ENCODE measurements at places on chromosomes 7 and 10.

DNA sequence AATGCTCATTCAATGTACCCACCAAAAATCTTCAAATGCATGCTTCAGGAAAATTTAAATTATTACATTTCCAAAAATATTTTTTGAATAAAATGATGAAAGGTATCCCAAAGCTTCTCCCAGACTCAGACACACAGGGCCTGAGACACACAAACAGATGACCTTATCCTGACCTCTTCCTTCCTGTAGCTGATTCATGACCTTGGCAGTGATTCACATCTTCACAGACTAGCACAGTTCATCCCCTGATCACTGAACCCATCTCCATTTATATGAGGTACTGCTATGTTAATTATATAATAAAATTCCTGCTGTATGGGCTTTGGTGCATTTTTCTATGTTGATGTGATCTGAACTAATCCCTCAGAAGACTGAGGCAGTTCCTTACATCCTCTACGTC lies 265.0 kb upstream of the GLI3 start:
- no peak for DNase-seq

DNA sequence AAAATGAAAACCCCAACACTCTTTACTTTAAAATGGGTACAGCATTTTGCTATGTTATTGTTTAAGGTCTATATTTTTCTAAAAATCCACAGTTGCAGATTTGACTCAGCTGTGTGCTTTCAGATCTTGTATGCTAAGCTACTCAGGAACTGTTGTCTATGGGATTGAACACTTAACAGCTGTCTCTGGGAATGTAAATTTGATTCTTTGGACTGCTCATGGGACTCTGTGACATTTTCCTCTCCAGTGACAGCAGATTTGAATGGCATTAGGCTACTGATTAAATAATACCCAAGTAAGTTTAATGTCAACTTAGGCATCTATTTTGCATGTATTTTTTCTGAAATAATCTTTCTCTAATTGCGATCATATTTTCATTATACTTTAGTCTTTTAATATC lies 1.7 kb upstream of the CD36 start:
- no peak for DNase-seq

DNA sequence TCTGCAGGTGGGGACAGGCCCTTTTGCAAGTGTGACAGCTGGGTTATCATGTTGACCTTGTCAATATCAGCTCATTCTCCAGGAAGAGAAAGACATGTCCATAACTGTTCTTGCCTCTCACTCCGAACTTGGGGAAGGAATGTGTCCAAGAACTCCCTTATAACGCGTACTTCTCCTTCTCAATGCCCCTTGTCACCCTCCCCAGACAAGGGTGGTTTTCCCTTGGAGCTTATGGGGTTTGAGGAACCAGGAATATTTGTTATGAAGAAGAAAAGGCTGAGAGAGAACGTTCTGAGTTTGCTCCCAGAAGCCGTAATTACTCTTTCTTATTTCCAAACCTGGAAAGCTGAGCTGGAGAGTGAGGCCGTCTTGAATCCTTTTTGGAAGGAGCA lies 77.4 kb downstream of the MKI67 start:
- no peak for DNase-seq

GRCh38 chr10:73645251-73645650 lies 4.0 kb upstream of the MYOZ1 start:
- DNase-seq, result no peak

DNA sequence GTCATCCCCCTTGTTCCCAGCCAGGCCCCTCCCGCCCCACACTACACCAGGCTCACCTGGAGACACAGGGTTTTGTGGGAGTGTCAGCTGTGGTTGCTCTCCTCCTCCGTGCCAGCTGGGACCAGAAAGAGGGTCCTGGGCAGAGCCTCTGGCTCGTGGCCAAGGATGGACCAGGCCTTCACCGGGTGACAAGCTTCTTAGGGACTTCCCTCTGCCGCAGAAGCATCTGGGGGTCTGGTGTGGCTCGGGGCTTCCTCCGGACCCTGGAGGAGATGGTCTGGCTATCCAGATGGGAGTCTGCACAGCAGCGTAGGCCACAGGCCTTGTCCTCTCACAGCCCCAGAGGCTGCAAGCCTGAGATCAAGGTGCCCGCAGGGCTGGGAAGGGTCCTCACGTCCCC lies 63.8 kb upstream of the CFAP46 start:
- no peak for DNase-seq

GRCh38 chr7:149598721-149599308 lies 101.2 kb upstream of the ZNF746 start:
- no peak for DNase-seq

- DNase-seq, result no peak
Observed at GRCh38 chr7:7869036-7869435, 99.6 kb upstream of the GLCCI1 start.

DNA sequence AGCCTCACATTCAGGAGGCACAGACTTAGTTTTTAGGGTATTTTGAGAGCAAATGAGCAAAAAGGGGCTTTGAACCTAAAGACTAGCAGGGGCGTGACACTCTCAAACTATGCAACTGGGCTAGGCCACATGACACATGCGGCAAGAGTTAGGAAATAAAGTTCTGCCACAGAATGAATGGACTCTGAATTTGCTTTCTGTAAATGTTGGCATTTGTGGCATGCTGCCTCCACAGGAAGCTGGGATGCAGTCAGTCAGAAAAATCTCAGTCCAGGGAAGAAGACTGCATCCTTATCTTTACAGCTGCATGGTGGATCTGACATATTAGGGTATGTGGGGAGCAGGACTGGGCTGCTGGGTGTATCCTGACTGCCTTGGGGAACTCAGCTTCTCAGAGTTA lies 181.0 kb downstream of the COBL start:
- DNase-seq, result no peak

DNA sequence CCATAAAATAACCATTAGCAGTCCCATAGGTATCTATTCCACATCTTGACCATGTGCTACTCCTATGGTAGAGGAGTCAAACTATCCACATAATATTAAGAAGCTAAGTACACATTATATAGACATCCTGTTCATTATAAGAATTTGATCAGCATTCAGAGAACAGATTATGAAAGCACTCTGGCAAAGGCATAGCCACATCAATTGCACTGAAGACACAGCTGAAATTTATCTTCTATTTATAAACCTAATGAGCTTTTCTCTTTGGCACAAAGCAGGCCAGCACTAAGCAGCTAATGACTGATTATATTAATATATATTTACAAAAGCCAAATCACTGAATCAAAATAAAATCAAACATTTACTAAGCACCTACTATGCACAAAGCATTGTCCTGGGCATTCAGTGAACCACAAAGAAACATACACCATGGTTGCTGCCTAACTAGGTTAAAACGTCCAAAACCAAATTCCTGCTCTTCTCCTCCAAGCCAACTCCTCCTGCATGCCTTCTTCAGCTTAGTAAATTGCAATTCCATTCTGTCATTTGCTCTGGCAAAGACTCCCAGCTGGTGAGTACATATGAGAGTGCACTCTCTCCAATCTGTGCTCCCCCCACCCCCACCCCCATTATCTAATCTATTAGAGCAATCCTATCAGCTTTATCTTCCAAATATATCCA lies 122.6 kb upstream of the ASAH2 start:
- no peak for DNase-seq

- DNase-seq, result no peak
Observed at GRCh38 chr7:79862447-79863210, 272.0 kb upstream of the GNAI1 start.

DNA sequence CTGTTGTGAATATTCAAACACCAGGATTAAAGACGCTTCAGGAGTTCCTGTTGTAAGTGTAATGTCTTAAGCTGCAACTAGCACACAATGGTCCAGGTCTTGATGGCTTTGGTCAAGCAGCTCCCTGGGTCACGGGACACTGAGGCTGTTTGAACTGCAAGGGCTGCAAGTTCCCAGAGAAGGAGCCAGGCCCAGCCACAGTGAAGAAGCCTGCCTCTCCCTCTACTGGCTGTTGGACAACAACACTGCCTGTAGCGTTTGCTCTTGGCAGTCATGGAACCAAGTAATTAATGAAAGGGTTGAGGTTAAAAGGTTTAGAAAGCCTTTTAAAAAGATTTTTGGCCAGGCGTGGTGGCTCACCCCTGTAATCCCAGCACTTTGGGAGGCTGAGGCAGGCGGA lies 31.9 kb upstream of the GUSB start:
- DNase-seq, result no peak

GRCh38 chr10:122373721-122374120 lies 787 bp upstream of the PLEKHA1 start:
- DNase-seq, result no peak

DNA sequence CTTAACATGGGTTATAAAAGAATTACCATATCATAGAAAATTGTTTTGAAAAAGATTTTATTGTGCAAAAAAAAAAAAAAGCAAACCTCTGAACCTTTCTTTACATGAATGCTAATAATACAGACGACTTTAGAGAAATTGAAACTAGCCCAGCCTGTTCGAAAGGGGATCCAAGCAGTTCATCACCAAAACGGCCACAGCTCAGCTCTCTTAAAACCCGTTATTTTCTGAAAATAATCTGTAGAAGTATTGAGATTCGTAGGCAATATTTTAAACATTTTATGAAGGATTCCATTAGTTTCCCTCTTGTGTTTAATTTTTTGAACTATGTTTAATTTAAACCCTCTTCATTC lies 9.9 kb upstream of the GSAP start:
- peak; percentile 36 for DNase-seq

DNA sequence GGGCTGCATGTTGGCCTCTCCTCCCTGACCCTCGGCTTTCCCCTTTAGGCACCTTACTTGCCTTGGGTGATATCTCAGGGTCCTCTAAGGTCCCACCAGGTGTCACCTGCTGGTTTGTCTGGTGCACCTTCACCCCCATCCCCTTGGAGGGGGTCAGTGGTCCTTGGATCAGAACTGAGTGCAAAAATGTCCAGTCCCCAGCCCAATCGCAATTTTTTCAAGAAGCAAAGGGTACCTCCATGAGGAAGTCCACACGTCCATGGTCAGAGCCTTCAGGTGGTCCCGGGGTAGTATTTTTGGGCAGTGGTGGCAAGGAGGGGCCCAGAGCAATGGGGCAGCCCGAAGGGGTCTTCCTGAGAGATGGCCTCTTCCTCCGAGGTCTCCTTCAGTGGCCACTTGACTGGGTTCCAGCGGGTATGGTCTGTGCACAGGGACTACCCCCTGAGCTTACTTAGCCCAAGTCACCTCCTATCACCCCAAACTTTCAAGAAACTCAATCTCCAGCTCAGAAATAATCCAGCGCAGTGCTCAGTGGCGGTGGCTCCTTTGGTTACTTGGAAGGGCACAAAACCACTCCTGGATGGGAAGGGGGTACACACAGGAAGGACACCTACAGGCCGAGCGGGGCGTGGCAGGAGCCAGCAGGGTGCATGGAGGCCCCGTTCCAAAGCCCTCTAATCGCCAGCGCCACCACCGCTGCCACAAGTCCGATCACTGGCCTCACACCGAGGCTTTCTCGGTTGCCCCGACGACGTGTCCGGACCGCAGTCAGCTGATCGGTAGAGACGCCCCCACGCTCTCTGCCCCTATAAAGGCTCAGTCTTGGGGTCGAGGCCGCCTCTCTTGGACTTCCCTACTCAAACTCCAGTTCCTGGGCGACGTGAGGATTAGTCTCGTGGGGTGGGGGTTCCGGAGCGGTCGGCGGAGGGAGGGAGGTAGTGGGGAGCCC lies 4.5 kb downstream of the SAP25 start:
- DNase-seq, result peak; percentile 74

DNA sequence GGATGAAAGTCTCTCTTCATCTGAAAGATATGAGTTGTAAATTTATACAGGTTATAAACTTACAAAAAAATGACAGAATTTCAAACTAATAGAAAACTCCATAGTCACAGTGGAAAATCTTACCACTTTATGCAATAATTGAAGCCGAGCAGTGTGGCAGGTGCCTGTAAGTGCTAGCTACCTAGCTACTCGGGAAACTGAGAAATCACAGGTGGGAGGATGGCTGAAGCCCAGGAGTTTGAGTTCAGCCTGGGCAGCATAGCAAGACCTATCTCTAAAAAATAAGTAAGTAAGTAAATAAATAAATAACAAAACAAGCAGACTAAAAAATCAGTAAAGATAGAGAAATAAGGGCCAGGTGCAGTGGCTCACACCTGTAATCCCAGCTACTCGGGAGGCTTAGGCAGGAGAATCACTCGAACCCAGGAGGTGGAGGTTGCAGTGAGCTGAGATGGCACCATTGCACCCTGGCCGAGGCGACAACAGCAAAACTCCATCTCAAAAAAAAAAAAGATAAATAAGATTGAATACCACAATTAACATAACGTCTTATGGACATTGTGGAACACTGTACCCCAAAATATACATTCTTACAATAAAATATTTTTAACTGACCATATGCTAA lies 61.9 kb downstream of the TRIM24 start:
- no peak for DNase-seq

DNA sequence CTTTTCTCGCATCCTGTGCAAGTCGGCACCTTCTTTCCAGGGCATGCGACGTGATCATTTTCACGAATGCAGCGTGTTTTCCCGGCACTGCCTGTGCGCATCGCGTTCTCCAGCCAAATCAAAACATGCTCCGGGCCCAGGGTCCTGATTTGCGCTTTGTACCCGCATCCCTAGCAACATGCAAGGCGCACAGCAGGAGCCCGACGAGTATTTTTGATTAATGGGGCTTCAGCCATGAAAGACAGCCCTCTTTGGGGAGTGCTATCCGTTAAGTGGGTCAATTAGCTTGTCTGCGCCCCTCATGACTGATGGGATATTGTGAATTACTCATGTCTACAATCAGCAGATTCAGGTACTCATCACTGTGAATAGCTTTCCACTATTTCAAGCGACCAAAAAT lies 243.3 kb upstream of the RNF32 start:
- peak; percentile 58 for DNase-seq

GRCh38 chr7:93890041-93890463 lies 501 bp downstream of the TFPI2 start:
- DNase-seq, result peak; percentile 75

DNA sequence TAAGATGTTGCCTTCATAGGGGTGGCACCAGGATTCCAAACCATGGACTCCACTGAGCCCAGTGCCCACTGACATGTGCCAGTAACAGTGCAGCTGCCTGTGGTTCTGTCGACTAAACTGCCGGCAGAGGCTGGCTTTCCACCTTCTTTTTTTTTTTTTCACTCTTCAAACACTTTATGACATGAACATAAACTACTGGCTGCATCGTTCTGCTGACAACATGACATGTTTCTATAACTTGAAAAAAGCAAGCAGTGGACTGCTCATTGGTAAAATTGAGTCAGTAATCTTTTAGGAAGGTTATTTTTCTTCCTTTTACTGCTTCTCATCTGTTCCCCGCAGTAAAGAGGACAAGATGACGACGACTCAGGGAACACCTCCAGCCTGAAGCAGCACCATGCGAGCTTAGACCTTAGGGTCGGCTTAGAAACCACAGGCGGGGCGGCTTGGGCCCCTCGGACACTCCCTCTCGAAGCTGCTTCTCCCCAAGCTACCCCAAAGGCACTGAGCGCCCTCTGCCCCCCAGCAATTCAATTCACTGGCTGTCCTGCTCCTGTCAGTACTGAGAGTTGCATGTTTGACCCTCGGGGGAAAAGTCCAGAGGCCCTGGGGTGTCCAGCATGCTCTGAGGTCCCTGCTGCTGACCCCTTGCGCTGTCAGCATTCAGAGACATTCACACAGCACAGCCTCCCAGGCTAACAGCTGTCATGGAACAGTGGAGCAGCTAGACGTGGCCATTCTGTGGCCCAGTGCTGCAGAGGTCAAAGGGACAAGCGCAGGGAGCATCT lies 112.5 kb downstream of the EGFR start:
- DNase-seq, result peak; percentile 37

Data from retina (tissue), 1 donor.